ENCODE measurements at places on chromosomes 7 and 10.

DNA sequence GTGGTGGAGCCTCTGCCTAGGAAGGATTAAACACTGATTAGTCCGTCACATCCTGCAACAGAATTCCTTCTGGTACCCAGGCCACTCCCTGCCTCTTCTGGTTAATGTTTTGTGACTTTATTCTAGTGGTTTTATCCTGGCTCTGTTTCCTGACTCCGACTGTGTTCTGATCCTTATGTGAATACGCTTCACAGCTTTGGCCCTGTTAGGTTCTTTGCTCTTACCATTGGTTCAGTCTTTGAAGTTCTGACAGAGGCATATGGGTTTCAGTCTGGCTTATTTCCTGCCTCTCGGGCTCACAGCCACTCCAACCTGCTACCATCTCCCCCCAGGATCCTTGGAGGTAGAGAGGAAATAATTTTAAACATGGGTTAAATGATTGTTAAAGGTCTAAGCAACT, 23.2 kb upstream of the FGL2 start:
- no peak for DNase-seq

DNA sequence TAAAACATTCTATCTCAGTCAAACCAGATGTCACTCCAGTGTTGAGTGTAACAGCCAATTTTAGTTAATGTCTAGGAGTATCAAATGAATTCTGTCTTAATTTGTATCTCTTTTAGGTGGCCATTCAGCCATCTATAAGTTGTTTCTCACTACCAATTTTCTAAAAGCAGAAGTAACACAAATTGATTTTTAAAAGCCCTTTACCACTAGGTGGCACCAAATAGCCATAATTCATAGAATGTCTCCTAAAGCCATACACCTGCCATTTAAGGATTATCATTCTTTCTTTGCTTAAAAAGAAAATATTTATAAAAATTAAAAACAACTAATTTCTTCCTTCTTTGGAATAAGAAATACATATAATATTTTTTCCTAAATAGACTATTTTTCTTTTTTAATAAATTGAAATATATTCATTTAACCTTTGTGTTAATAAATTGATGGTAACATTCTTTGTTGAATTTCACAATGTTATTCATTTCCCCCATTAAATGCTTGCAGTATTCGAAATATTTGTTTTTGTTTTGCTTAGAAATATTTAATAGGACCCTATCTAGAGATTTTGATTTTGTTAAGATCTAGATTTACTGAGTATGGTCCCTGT, 107.8 kb upstream of the PPP1R3A start:
- no peak for DNase-seq

GRCh38 chr10:49177391-49178355, 10.5 kb downstream of the TMEM273 start:
- DNase-seq = no peak

DNA sequence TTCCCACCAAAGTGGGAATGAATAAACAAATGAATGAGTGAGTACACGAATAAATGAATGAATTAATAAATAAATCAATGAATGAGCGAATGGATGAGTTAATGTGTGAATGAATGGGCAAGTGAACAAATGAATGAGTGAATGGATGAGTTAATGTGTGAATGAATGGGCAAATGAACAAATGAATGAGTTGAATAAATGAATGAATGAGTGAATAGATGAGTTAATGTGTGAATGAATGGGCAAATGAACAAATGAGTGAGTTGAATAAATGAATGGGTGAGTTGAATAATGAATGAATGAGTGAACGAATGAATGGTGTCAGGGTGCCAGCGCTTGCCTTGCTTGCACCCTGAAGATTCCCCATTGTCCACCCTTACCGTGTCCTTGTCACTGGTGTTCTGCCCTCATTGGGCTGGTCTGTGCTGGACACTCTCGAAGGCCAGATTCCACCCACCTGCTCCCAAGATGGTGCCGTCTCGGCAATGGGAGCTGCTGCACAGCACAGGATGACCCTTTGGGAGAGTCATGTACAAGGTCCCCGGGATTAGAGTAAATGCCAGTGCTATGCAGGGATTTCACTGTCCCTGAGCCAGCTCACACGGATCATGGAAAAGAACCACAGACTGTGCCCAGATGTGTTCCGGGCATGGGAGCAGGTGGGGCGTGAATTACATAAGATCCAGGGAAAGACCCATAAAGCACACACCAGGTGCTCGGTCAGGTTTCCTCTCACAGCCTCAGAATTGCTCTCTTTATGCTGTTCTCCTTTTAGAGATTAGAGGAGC, 83.2 kb downstream of the CAMK1D start:
- no peak for DNase-seq

DNA sequence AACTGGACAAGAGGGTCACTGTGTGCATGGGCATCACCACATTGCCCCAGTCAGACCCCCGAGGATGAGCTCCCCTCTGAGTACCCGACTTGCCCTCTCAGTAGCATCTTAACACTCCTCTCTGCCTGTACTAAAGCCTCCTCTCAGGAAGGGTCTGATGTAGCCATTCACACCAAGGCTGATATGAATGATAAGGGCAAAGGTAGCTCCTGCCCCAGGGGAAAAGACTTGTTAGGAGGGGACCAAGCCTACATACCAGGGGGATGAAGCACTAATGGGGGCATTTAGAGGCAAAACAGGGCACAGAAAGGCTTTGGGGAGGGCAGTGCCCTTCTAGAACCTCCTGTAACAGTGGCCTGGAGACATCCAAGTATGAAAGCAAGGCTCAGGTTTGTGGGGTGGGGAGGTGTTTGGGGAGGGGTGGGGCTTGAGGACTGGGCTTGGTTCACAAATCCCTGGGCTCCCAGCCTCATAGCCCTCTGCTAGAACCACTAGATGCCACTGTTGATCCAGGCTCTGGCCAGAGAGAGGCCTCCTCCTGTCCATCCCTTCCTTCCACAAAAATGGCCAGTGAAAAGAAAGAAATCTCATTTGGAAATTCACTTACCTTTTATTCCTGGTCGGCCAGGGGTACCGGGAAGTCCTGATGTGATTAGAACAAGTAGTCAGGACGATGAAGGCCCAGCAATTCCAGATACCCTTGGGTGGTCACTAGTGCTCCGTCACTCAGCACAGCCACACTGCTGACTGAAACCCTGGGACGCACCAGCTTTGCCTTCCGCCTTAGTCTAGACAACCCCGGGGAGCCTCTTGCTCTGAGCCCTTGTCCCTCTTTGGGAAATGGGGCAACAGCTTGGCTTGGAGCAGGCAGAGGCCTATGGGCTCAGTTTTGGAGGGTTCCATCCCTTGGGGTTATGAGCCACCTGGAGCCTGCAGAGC, 40.3 kb downstream of the COL17A1 start:
- DNase-seq = no peak

DNA sequence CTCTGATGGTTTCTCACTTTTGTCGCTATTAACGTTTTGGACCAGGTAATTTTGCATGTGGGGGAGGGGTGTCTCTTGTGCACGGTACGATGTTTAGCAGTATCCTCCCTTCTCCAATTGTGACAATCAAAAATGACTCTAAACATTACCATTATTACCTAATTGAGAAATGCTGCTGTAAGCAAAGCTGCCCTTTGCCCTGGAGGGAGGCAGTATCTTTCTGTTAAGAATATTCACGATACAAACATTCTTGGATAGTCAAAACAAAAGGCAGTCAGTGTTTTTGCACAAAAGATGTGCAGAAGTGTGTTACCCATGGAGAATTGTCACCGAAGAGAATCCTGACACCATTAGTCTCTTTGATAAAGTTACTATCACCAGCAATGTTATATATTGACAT, 9.6 kb downstream of the MALSU1 start:
- no peak for DNase-seq

- DNase-seq = no peak
Observed at GRCh38 chr7:29987083-29987482, 2.5 kb downstream of the SCRN1 start.

- DNase-seq = no peak
Observed at GRCh38 chr10:34195364-34196057, 619.6 kb downstream of the PARD3 start.

GRCh38 chr7:88276605-88277153, 30.0 kb downstream of the STEAP4 start:
- no peak for DNase-seq

DNA sequence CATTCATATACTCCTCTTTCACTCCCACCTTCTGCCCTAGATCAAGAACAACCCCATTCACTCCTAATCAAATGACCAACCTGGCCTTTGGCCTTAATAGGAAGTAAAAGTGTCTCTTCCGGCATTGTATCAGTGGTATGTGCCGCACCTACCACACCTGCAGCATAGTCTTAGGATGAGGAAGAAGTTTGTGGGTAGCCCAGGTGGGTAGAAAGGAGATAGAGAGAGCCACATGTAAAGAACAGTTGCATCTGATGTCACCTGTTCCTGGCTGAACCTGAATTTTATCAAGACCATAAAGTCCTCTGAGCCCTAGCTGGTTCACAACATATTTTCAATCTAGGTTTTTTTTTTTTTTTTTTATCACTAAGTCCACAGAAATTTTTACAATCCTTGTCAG, 55.5 kb upstream of the PTPN12 start:
- no peak for DNase-seq

DNA sequence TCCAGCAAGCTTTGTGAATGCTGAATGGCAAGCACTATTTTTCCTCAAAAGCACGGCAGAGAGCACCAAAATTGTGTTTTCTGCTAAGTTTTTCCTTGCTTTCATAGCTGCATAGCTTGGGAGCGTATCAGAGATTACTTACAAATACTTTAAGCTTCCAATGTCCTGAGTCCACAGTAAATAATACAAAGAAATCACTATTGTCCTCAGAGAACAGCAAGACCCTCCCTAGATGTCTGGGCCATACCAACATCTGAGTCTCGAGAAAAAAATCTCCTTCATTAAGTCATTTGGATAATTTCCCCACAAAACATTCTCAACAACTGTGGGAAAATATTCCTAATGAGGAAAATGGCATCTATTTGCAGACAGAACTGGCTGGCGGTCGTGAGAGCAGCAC, 41.7 kb downstream of the SGMS1 start:
- DNase-seq = no peak

Measured in stimulated activated CD4-positive, alpha-beta T cell treated with anti-CD3 and anti-CD28 coated beads, Interleukin-12 subunit alpha, Interleukin-12 subunit beta, amount 100 ng/mL, for 24 hours (primary cell).